ENCODE measurements at places on chromosomes 5 and 9.

- peak; percentile 52 for DNase-seq
Measured at GRCh38 chr9:72362118-72362531, 2.9 kb downstream of the ZFAND5 start.

GRCh38 chr9:79551994-79552393, 19.8 kb upstream of the TLE4 start:
- DNase-seq = no peak

- DNase-seq = no peak
Measured at GRCh38 chr5:145161391-145161790, 673.8 kb downstream of the PRELID2 start.

DNA sequence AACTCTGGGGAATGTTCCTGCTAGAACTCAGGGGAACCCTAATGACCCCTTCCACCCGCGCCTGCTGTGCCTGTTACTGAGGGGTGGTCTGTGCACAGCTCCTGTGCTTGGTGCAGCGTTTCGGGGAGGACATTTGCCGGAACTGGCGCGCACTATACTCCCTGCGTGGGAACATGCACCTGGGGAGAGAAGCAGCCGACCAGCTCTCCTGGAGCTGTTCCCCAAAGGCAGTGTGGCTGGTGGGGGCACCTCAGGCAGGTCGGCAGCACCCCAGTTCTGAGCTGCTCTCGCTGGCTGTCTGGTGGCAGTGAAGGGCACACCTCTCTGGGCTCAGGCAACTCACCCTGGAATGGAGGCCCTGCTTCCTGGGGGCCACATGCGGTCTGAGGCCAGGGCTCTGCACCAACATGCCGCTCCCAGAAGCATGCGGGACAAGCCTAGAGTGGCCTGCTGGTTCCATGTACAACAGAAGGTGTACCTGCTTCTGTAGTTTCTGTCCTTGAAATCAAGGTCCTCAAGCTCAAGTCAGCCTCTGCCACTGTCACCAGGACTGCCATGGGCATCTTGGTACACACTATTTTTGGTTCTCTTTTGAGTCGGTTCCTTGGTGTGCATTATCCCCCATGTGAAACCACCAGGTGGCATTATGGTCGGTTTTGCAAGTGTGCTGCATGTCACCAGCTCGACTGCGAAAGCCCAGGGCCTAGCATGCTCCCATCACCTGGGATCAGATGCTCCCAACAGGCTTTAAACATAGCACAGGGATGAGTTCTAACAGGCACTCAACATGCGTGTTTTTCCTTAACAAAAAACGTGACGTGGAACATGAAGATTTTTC, 7.8 kb upstream of the MRNIP start:
- DNase-seq = no peak

- peak; percentile 31 for DNase-seq
Measured at GRCh38 chr5:148482697-148483462, 99.1 kb downstream of the FBXO38 start.

GRCh38 chr5:16585041-16585667, 31.6 kb downstream of the RETREG1 start:
- no peak for DNase-seq

DNA sequence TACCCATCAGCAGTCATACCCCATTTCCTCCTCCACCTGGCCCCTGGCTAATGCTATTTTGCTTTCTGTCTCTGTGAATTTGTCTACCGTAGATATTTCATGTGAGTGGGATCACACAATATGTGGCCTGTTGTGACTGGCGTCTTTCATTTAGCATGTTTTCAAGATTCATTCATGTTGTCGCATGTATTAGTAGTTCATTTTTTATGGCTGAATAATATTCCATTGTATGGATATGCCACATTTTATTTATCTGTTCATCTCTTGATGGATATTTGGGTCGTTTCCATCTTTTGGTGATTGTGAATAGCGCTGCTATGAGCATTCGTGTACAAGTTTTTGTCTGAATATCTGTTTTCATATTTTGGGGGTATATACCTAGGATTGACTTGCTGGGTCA, 33.9 kb downstream of the PSD2 start:
- no peak for DNase-seq

DNA sequence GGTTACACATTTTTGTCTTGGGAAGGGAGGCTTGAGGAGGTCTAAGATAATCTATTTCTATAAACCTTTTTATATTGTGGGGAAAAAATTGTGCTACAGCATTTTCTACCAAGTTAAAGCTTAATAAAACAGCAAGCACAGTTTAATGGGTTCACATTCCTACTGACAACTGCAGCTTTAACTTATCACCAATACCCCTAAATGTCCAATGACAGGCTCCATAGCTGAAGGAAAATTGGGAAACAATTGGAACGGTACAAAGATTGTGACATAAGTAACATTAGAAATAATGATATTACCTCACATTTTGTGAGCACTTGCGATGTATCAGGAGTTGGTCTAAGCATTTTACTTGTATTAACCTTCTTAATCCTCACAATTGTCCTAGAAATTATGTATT, 79.5 kb upstream of the HAPLN1 start:
- no peak for DNase-seq

DNA sequence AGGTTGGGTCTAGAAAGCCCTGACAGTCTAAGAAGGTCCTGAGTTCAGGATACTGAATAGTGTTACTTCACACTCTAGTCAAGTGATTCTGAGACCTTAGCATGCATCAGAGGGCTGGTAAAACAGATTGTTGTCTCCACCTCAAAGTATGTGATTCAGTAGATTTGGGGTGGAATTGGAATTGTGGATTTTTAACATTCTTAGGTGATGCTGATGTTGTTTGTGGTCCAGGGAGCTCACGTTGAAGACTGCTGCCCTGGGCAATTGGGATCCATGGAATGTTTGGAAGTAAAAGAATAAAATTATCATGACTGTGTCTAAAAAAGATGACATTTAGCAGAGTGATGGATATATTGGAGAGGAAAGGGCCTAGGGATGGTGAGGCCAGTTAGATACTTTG, 75.6 kb downstream of the VCAN start:
- DNase-seq = no peak

- DNase-seq = peak; percentile 91
Measured at GRCh38 chr9:116238225-116238624, 84.6 kb downstream of the PAPPA start.

DNA sequence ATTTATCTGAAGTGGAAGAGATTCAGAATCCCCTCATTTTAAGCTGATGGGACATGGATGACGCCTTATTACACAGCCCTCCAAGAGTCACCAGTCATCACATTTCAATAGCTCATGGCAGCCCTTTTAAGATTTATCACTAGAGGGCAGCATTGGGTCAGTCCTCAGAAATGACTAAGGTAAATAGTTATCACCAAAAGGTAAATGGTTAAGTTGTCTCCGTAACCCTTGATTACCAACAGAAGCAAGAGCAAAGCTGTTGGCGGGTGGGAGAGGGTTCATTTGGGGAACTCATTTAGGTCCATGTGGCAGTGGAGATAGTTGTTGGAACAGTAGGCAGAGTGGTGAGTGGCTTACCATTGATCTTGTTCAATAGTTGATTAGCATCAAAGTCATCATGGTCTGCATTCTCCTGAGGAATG, 12.0 kb upstream of the C9 start:
- DNase-seq = peak; percentile 45

GRCh38 chr9:83138422-83139135, 75.6 kb upstream of the RASEF start:
- DNase-seq = no peak

- peak; percentile 35 for DNase-seq
Measured at GRCh38 chr9:114894206-114894605, 36.2 kb downstream of the TNFSF8 start.

DNA sequence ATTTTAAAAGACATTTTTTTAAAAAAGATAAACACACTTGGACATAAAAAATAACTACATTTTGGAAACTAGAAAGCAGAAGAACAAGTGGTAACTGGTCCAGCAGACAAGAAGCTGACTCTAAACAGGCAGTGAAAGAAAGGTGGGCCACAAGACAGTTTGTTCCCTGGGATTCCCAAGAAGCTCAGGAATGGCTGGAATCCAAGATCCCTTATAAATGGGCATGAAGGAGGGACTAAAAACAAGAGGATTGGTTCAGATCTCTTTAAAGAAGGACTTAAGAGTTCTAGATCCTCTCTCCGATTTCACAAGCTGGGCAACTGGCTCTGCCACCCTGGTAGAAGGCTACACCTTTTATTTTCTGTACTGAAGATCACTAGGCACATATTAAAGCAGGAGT, 102.8 kb downstream of the ARL15 start:
- no peak for DNase-seq

GRCh38 chr5:53777864-53778618, 217.6 kb downstream of the NDUFS4 start:
- DNase-seq = no peak

DNA sequence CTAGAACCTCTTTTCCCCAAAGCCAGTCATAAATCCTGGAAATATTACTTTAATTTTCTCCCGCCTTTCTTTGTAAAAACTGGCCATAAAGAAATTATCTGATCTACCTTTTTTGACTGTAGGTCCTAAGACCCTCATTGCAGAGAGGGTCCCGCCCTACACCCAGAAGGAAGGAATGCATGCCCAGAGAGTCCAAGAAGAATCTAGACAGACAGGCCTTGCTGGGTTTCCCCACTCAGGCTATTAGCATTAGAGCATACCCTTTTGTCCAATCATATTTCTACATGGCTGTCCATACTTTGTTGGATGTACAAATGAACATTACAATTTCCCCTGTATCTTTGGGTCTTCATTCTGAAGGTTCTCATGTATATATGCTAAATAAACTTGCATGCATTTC, 1.9 kb upstream of the ATG10 start:
- no peak for DNase-seq

- DNase-seq = no peak
Measured at GRCh38 chr9:7653262-7653661, 146.3 kb downstream of the DMAC1 start.

DNA sequence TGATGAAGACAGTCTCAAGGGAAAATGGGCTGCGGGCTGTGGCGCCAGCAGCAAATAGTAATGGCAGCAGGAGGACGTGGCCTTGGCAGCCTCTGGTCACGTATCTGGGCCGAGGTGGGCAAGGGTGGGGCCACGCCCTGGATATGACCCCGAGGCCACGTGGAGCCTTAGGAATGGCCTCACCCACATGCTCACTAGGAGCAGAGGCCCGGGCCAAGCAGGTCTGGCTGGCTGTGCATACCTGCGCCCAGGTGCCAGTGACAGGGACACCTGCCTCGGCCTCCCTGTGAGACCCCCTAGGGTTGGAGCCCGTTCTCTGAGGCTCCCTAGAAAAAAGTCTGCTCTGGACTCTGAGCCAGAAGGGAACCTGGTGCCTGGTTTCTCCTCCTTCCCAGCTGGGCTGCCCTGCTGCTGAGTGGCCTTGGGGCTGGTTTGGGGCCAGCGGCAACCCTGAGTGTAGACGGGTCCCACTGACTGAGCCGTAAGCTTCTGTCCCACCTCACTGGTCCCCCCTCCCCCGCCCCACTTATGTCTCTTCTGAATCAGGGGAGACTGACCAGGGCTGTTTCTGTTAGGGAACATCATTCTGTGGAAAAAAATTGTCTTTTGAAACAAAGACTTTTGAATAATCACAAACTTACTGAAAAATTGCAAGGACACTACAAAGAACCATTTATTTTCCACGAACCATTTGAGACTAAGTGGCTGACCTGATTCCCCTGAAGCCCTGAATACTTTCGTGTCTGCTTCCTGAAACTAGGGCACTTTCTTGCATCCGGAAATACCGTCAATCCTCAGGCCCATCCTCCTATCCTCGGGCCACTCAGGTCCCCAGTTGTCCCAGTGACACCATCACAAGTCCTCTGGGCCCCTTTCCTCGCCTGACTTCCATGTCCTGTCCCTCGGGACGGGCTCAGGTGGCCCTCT, 60.8 kb downstream of the WNK2 start:
- DNase-seq = no peak

GRCh38 chr5:142219146-142219545, 105.7 kb downstream of the SPRY4 start:
- DNase-seq = no peak

- no peak for DNase-seq
Measured at GRCh38 chr9:113542006-113542405, 78.5 kb downstream of the RGS3 start.

DNA sequence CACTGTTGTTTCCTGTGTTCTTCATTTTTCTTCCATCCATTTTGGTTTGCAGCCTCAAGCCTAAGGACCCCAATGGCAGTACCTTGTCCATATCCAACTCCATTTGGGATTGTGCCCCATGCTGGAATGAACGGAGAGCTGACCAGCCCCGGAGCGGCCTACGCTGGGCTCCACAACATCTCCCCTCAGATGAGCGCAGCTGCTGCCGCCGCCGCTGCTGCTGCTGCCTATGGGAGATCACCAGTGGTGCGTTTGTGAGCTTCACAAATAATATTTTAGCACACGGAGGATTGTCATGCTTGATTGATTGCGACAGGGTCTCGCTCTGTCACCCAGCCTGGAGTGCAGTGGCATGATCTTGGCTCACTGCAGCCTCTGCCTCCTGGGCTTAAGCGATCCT, 136.8 kb downstream of the TLE4 start:
- no peak for DNase-seq

GRCh38 chr5:98497418-98497817, 276.0 kb upstream of the RGMB start:
- peak; percentile 33 for DNase-seq

- no peak for DNase-seq
Measured at GRCh38 chr5:75666801-75667200, 50.4 kb downstream of the POC5 start.

DNA sequence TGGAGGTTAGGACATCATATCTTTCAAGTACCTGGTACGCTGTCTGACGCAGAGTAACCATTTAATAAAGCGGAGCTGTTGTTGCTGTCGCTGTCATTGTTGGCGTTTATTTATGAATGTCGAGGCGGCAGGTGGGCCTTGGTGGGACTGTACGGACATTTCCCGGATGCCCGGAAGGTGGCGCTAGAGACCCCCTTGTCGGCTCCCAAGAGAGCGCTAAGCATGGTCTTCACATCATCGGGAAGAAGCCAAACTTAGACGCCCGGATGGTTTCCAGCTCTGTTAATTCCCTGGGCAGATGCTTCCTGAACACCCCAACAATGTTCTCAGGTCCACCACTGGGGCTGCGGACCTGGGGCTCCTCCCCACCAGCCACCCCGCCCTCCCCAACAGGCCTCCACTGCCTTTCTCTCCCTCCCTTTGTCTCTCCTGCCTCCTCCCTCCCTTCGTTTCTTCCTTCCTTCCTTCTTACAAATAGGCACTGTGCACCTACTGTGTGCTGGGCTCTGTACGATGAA, 54.1 kb downstream of the DUSP1 start:
- peak; percentile 85 for DNase-seq

DNA sequence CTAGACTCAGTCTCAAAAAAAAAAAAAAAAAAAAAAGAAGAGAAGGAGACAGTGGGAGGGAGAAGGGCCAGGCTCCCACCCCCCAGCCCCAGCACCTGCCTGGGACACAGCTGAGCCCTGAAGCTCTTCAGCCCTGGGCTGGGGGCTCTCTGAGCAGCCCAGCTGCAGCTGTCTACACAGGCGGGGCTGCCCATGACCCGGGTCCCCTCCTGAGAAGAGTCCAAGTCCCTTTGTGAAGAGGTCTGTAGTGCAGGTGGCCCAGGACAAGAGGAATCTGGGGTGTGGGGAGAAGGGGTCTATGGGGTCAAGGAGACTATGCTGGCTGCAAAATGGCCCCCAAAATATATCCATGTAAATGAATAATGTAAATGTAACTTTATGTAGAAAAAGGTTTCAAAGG, 6.7 kb upstream of the LCN2 start:
- DNase-seq = no peak

Measured in iris pigment epithelial cell (primary cell).